Activated naive CD8-positive, alpha-beta T cell treated with anti-CD3 and anti-CD28 coated beads, Interleukin-2, amount 50 U/mL, for 24 hours (primary cell): ENCODE measurements at places on chromosomes 3 and 15.

DNA sequence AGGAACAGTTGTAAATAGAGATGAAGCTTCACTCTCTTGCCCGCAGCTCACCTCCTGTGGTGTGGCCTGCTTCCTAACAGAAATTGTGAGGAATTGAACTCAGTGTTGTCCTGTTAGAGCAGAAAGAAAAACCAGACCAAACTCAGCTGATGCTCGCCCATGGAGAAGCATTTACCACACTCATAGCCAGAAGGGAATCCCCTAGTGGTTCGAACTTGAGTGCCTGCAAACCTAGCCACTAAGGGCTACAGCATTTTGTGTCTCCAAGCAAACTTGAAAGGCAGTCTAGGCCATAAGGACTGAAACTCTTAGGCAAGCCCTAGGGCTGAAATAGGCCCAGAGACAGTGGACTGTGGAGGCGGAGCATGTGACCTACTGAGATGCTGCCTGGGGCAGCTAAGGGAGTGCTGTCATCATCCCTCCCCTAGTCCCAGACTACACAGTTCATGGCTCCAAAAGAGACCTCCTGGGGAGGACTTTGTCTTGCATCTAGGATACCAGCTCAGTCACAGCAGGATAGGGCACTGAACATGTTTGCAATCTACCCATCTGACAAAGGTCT is 44.5 kb upstream of the MCTP2 start:
- H3K4me1 ChIP-seq = no peaks in the 10 kb centered on the region
- H3K27me3 ChIP-seq = peaks cover 6% of the 10 kb centered on the region
- H3K27ac ChIP-seq = no peak overlapping the region

GRCh38 chr15:56929399-56929798 is 11.0 kb downstream of the TCF12 start:
- DNase-seq = no peak
- H3K27ac ChIP-seq = peak overlapping the region; percentile 74
- peaks cover 61% of the 10 kb centered on the region for H3K4me1 ChIP-seq
- H3K27me3 ChIP-seq = no peaks in the 10 kb centered on the region

DNA sequence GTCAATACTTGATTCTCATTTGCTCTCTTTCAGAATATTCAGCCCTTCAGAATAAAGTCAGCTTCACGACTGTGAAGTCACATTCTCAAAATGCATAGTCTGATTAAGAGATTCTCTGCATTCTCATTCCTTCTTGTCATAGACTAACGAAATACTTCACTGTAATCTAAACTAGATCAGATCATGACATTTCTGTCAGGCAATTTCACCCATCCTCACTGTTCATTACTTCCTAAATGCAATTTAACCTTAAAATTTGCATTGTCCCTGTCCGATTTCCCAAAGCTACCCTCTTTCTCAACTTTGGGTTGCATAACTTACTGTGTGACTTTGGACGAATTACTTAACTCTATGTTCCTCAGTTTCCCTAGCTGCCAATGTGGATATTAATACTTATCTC is 6.2 kb downstream of the RPL22L1 start:
- no peak overlapping the region for H3K27ac ChIP-seq
- peaks cover 36% of the 10 kb centered on the region for H3K36me3 ChIP-seq
- no peaks in the 10 kb centered on the region for H3K27me3 ChIP-seq
- H3K4me1 ChIP-seq = peaks cover 15% of the 10 kb centered on the region
- no peak for DNase-seq
- no peak overlapping the region for H3K4me3 ChIP-seq

- no peak overlapping the region for H3K27ac ChIP-seq
- peaks cover 84% of the 10 kb centered on the region for H3K36me3 ChIP-seq
- no peak overlapping the region for H3K4me3 ChIP-seq
- H3K4me1 ChIP-seq = no peaks in the 10 kb centered on the region
- no peaks in the 10 kb centered on the region for H3K27me3 ChIP-seq
Observed at GRCh38 chr15:50953302-50953701, 44.8 kb downstream of the AP4E1 start.

DNA sequence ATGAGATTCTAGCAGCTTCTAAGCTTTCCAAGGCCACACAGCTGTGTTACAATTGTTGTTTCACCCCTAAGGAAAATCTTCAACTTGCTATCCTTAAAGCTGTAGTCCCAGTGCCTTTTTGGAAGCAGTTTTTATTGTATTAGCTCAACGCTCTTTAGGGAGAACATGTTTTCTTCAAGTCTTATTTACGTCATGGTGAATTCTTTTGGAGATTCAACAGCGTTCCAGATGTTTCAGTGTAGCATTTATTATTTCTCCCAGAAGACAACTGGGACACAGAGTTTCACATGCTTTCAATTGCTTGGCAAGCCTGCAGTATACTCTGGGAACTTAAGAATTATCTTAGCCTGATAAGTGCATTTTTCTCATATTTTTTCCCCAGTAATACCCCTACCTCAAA is 888.3 kb downstream of the PLOD2 start:
- no peak overlapping the region for H3K27ac ChIP-seq
- no peak overlapping the region for H3K4me3 ChIP-seq
- no peak for DNase-seq
- no peaks in the 10 kb centered on the region for H3K27me3 ChIP-seq

DNA sequence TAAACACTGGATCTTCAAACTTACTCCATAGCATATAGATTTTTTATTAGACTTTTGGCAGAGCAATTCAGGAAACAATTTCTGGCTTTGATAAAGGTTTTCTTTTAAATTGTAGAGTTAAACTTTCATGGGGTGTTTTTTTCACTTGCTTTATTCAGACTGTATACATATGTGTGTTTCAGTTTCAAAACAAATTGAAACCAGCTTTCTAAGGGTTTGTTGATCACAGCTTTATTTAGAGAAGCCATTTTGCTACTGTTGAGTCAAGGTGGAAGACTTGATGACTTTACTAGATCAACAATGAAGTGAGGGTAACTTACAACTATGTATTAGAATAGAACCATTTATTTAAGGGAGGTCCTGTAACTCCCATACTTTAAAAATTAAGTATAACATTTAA is 6.2 kb downstream of the UBE2E1 start:
- H3K27me3 ChIP-seq = no peaks in the 10 kb centered on the region
- DNase-seq = no peak
- peaks cover 65% of the 10 kb centered on the region for H3K4me1 ChIP-seq
- peak overlapping the region; percentile 88 for H3K4me3 ChIP-seq

- H3K27ac ChIP-seq = no peak overlapping the region
- H3K4me1 ChIP-seq = no peaks in the 10 kb centered on the region
- H3K4me3 ChIP-seq = no peak overlapping the region
- no peaks in the 10 kb centered on the region for H3K36me3 ChIP-seq
- H3K27me3 ChIP-seq = no peaks in the 10 kb centered on the region
- no peak for DNase-seq
Observed at GRCh38 chr3:82410366-82410765, 648.9 kb upstream of the GBE1 start.

DNA sequence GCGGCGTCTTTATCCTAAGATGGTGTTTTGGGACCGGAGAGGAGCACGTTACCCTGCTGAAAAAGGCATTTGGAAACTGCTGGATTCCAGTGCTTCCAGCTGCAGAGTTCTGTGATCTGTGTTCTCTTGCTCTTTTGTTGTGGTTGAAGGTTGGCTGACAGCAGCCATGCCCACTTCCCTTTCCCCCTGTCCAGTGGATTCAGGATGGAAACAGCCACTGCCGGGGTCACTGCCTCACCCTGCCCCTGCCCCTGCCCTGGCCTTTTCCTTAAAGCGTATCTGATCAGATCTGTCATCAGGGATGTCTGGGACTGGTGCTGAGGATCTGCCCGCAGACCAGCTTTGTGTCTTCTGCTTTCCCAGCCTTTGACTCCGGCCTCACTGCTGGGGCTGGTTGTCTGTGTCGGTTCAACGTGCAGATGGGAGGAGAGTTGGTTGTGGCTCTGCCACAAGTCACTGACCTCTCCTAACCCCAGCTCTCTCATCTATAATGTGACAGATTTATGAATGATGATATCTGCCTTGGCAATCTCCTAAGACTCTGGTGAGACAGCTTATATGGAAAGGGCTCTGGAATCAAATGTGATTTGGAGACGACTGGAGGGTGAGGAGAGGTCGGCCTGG is 219.4 kb upstream of the BHLHE40 start:
- H3K36me3 ChIP-seq = peaks cover 71% of the 10 kb centered on the region
- DNase-seq = no peak
- peaks cover 7% of the 10 kb centered on the region for H3K4me1 ChIP-seq
- peak overlapping the region; percentile 9 for H3K27ac ChIP-seq
- no peak overlapping the region for H3K4me3 ChIP-seq
- no peaks in the 10 kb centered on the region for H3K27me3 ChIP-seq

GRCh38 chr3:142046320-142047020 is 102.9 kb downstream of the TFDP2 start:
- no peak overlapping the region for H3K27ac ChIP-seq
- no peak for DNase-seq
- H3K27me3 ChIP-seq = no peaks in the 10 kb centered on the region

GRCh38 chr3:55480911-55481743 is 6.0 kb downstream of the WNT5A start:
- H3K36me3 ChIP-seq = no peaks in the 10 kb centered on the region
- no peak for DNase-seq
- peaks cover 63% of the 10 kb centered on the region for H3K27me3 ChIP-seq
- H3K4me3 ChIP-seq = no peak overlapping the region

- peaks cover 25% of the 10 kb centered on the region for H3K27me3 ChIP-seq
- DNase-seq = no peak
- no peaks in the 10 kb centered on the region for H3K36me3 ChIP-seq
- H3K27ac ChIP-seq = no peak overlapping the region
Observed at GRCh38 chr15:66043264-66043663, 174.0 kb downstream of the RAB11A start.

- no peak overlapping the region for H3K4me3 ChIP-seq
- H3K27ac ChIP-seq = no peak overlapping the region
- no peaks in the 10 kb centered on the region for H3K4me1 ChIP-seq
- peaks cover 2% of the 10 kb centered on the region for H3K27me3 ChIP-seq
- no peak for DNase-seq
Observed at GRCh38 chr3:29906906-29907305, 626.0 kb downstream of the RBMS3 start.

DNA sequence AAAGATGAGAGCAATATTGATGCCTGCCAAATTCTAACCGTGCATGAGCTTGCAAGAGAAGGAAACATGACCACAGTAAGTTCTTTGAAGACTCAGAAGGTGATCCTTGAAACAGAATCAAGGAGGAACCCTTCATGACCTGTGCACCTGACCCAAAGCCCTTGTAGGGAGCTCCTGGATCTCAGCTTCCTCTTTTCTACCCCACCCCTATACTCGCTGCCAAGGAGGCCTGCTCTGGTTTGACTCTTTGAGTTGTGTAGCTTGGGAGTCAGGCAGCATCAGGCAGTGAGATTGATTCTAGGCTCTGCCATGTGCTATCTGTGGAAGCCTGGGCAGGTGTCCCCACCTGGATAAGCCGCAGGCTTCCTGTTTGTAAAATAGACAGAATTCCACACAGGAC is 10.6 kb downstream of the TTC21A start:
- DNase-seq = no peak
- H3K27ac ChIP-seq = no peak overlapping the region
- H3K4me1 ChIP-seq = no peaks in the 10 kb centered on the region
- H3K4me3 ChIP-seq = no peak overlapping the region
- no peaks in the 10 kb centered on the region for H3K27me3 ChIP-seq
- no peaks in the 10 kb centered on the region for H3K36me3 ChIP-seq

GRCh38 chr3:120429921-120430361 is 20.9 kb downstream of the FSTL1 start:
- no peaks in the 10 kb centered on the region for H3K4me1 ChIP-seq
- H3K27ac ChIP-seq = no peak overlapping the region
- H3K36me3 ChIP-seq = no peaks in the 10 kb centered on the region
- no peak for DNase-seq

DNA sequence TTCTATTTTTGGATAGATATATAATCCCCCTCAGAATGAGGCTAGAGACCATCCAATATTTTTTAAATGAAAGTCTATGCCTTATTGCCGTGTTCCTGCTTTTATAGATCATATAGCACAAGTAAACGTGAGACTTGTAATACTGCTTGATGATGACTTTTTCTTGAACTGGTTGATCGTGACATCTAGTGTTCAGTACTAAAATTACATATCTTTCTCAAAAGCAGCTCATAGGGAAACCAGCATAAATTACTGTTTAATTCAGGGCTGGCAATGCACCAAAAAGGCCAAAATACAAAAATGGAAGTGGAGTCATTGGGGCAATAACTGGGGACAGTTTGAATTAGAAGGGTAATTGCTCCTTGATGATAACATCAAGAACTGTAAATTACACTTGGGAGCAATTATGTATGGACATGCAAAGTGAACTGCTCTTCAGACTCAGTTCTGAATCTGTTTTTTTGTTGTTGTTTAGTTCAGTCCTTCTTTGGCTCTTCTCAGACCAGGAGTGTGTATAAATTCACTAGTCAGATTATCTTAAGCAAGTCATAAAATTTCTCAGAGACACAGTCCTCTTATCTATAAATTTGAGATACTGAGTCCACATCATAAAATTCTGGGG is 325.3 kb downstream of the THSD4 start:
- H3K4me1 ChIP-seq = no peaks in the 10 kb centered on the region
- H3K4me3 ChIP-seq = no peak overlapping the region
- no peaks in the 10 kb centered on the region for H3K36me3 ChIP-seq
- no peak for DNase-seq
- no peak overlapping the region for H3K27ac ChIP-seq

DNA sequence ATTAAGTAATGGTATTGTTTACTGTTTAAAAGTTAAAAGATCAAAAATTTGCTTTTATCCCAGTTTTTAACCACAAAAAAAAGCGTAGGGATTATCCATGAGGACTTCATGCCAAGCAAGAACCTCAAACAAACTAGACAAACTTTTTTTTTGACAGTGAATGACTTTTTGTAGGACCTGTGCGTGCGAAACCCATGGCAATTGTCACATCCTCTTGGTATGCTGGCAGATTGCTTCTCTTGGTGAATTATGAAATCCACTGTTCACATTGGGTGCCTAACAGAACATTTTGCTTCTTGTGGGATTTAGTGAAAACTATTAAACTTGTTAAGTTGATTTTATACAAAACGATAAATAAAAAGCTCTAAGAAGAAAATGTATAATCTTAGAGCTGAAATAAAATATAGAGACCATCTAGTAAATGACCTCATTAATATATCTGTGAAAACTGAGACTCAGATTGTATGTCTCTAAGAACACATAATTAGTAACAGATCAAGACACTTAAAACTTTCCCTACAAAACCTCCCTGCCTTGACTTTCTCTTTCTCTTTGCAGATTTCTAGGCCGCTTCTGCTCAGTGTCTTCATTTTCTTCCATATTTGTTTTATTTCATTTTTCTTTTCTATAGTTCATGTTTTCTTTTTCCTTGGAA is 87.3 kb upstream of the CGNL1 start:
- peaks cover 18% of the 10 kb centered on the region for H3K4me1 ChIP-seq
- no peak overlapping the region for H3K27ac ChIP-seq
- H3K4me3 ChIP-seq = no peak overlapping the region
- DNase-seq = no peak
- peaks cover 59% of the 10 kb centered on the region for H3K36me3 ChIP-seq
- no peaks in the 10 kb centered on the region for H3K27me3 ChIP-seq

DNA sequence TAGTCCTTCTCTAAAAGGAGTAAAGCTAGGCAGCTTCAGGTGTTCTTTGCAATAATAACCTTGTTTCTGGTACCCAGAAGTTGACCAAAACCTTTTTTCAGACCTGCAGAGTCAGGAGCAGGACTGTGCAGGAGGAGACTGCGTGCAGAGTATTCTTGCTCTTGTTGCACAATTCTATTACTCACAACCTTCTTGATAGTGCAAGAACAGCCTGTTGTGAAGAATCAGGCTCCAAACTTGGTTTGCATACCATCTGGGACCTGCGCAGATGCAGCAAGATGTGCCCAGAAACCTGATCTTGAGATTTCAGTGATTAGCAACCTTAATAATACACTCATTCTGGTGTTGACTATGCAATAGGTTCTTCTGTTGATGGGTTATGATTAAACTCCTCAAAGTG is 111.9 kb downstream of the ATG7 start:
- DNase-seq = no peak
- no peak overlapping the region for H3K4me3 ChIP-seq
- peaks cover 20% of the 10 kb centered on the region for H3K36me3 ChIP-seq
- no peaks in the 10 kb centered on the region for H3K27me3 ChIP-seq
